Calu3 (cell line): ENCODE measurements at places on chromosomes 1 and 21. TPM values are rescaled to one million over a fixed set of nuclear protein-coding genes. Genes with fewer than 3 reads are reported as not detected.
A peak's percentile ranks its signal among the peaks of the same experiment; 100 is the strongest.

GBP6 gene
- 0.12 and 0.37 TPM in 2 replicates for total RNA-seq

- H3K36me3 ChIP-seq, result no peaks in the 10 kb centered on the region
- DNase-seq, result no peak
- no peaks in the 10 kb centered on the region for H3K4me1 ChIP-seq
- H3K27ac ChIP-seq, result no peak overlapping the region
- no peak overlapping the region for H3K4me3 ChIP-seq
Measured at GRCh38 chr1:3306583-3307291, 147.7 kb upstream of the ARHGEF16 start.

DNA sequence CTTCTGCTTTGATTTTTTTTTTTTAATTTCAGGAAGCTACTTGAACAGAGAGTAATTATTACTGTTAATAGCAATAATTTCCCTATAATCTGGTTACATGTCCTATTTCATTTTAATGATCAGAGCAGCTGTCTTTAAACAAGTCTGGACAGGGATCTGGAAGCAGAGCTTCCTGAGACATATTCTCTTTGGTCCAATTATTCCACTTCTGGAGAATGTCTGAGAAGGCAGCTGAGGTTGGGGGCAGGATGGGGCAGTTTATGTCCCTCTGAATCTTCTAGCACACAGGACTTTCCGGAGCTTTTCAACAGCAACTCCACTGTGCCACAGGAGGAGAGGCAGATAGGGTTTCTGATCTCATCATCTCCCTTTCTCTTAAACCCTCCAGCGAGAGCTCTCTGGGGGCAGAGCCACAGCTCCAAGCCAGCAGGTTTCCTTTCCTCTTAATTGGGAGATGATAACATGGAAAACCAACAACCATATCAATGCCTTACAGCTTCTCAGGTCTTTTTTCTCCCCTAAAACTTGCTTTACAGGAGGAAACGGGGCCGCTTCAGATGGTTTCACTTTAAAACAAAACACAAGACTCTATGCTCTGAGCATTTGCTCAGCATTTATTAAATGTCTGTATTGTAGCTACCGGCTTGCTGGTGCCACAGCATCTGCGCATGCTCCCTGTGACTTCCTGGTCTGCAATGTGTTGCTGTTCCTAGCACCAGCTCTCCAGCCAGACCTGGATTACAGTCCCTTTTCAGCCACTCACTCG is 425.7 kb upstream of the USP24 start:
- H3K4me3 ChIP-seq, result no peak overlapping the region
- H3K27me3 ChIP-seq, result no peaks in the 10 kb centered on the region
- no peaks in the 10 kb centered on the region for H3K36me3 ChIP-seq
- DNase-seq, result no peak

GRCh38 chr1:116751621-116752020 is 2.6 kb upstream of the CD2 start:
- H3K27ac ChIP-seq, result no peak overlapping the region
- H3K36me3 ChIP-seq, result no peaks in the 10 kb centered on the region
- DNase-seq, result no peak
- H3K4me3 ChIP-seq, result no peak overlapping the region
- H3K4me1 ChIP-seq, result no peaks in the 10 kb centered on the region

DNA sequence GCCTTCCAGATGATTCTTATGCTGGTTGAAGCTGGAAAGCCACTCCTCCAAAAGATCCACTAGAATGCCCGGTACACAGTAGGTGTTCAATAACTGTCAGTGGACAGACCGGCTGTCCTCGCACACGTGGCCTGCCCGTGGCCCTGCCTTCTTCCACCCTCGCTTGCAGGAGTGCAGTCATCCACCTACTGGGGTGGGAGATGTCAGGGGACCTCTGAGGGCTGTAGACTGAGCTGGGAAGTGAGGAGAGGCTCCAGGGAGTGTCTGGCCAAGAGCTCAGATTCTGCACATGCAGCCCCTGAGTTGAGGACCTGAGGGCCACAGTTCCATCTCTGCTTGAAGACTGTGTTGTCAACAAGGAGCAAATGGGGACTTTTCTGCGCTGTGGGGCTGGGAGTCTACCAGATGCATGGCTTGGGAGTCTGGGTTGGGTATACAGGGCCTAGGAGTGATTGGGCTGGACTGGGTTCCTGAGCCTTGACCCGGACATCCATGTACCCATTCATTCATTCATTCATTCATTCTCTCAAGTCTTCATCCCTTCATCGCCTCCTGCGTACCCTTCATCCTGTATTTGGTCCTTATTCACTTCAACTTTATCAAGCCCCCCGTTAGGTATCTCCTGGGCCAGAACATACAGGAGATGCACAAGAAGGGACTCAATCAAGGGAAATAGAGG is 4.2 kb upstream of the TNFRSF1B start:
- no peak overlapping the region for H3K27ac ChIP-seq
- peaks cover 41% of the 10 kb centered on the region for H3K4me1 ChIP-seq

GRCh38 chr1:160416369-160416768 is 16.0 kb downstream of the VANGL2 start:
- H3K4me1 ChIP-seq, result no peaks in the 10 kb centered on the region
- H3K4me3 ChIP-seq, result no peak overlapping the region
- H3K27me3 ChIP-seq, result peaks cover 72% of the 10 kb centered on the region
- peak; percentile 60 for DNase-seq

- no peak overlapping the region for H3K4me3 ChIP-seq
- H3K27me3 ChIP-seq, result no peaks in the 10 kb centered on the region
- DNase-seq, result peak; percentile 38
- no peaks in the 10 kb centered on the region for H3K36me3 ChIP-seq
Measured at GRCh38 chr21:30194701-30195299, 21.1 kb downstream of the CLDN8 start.

DNA sequence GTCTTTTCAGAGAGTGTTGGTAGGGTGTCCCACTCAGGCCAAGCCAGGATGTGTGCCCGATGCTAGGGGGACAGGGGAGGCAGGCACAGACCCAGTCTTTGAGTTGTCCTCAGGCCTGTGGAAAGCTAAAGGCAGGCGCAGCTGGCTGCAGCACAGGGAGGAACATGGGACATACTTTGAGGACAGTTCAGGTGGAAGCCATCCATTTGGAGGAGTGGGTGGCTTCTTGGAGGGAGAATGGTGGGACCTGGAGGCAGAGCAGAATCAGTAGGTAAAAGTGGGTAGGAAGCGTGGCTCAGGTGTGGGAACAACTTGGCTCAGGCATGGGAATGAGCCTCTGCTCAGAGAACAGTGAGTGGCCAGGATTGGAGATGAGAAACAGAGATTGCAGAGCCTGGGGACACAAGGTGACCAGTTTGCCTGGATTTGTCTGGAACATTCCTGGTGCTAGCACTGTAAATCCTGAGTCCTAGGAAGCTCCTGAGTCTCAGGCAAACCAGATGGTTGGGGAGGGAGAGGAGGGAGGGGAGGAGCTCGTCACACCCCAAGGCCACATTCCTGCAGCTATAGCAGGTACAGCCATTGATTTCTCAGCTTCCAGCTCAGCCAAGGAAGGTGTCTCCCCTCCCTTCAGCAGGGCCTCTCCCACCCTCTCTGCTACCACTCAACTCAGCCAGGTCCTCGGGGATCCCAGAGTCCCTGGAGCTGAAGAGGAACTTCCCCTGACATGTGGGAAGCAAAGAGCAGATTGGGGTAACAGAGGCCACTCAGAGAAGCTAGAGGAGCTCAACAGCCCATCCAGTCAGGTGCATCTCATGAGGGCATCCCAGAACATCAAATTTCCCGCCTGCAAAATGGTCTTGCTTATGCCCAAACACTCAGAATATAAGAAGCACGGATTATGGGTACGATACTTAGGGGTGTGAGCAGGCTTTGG is 65.2 kb upstream of the TINAGL1 start:
- peaks cover 42% of the 10 kb centered on the region for H3K4me1 ChIP-seq
- H3K4me3 ChIP-seq, result peak overlapping the region; percentile 12
- no peaks in the 10 kb centered on the region for H3K36me3 ChIP-seq
- H3K27ac ChIP-seq, result peak overlapping the region; percentile 7
- H3K27me3 ChIP-seq, result no peaks in the 10 kb centered on the region

DNA sequence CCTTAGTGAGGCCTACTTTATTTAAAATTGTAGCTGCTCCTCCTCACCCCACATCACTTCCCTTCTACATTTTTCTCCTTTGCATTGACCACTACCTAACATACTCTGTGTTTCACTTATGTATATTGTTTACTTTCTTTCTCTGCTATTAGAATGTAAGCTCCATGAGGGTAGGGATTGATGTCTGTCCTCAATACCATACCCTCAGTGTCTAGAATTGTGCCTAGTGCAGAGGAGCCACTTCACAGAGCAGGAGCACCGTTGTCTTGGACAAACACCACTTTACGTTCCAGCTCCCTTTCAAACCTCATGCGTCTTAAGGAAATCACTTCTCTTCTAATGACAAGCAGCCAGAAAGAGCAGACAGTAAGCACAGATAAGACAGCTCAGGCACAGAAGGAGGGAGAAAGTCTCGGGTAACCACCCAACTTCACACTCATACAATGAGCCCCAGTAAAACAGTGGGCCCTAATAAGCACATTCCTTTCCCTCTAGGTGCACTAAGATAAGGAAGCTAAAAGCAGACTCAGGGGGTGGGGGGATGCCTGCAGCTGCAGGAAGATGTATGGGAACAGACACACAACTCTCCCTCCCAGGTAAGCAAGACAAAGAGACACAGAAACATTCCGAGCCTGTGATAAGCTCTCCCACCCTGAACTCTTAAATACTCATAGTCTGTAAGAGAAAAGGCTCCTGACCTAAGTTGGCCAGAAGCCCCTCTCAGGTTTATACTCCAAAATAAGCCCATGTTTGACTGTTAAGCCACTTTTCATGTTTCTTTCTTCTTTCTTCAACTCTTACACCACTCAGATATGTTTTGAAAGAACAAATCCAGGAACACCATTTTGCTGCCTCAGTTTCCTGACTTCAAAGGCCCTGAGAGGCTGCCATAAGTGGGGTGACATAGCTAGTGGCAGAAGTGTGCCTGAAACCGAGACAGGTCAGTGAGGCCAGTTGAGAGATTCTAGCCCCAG is 7.1 kb upstream of the PLEKHM2 start:
- H3K4me1 ChIP-seq, result no peaks in the 10 kb centered on the region
- H3K36me3 ChIP-seq, result no peaks in the 10 kb centered on the region
- no peak for DNase-seq
- H3K4me3 ChIP-seq, result no peak overlapping the region
- H3K27ac ChIP-seq, result no peak overlapping the region
